ENCODE measurements at places on chromosomes 7 and 10.

GRCh38 chr7:157046681-157047080, 36.2 kb upstream of the MNX1 start:
- DNase-seq, result no peak

GRCh38 chr7:51344406-51345138, 28.0 kb upstream of the COBL start:
- DNase-seq, result no peak

DNA sequence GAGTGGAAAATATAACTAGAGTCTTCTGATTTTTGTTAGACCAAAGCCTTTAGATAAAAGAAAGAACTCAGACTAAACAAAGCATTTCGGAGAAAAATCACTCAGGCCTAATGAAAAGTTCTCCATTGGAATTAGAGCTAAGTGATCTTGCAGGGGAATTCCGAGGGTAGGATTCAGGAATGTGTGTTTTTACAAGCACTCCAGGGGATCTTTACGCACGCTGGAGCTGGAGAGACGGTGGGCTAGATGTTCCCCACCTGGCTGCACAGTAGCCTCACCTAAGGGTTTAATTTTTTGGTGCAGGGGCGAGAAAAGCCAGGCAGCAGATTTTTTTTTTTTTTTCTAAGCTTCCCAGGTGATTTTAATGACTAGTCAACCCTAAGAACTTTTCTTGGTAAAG, 7.9 kb upstream of the PAPSS2 start:
- no peak for DNase-seq

DNA sequence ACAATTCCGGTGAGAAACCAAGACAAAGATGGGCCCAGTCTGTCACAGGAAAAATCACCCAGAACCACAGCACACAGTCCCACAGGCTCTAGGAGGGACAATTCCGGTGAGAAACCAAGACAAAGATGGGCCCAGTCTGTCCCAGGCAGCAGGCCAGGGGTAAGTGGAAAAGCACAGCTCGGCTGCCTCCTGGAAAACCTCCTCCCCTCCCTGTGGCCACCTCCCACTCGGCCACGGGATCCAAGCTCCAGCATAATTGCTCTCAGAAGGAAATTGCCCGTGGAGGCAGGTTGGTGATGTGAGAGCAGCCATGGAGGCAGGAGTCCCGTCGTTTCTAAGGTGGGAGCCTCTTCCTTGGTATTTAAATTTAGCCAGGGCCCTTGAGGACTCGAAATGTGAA, 95.7 kb downstream of the PLXNA4 start:
- DNase-seq, result no peak

DNA sequence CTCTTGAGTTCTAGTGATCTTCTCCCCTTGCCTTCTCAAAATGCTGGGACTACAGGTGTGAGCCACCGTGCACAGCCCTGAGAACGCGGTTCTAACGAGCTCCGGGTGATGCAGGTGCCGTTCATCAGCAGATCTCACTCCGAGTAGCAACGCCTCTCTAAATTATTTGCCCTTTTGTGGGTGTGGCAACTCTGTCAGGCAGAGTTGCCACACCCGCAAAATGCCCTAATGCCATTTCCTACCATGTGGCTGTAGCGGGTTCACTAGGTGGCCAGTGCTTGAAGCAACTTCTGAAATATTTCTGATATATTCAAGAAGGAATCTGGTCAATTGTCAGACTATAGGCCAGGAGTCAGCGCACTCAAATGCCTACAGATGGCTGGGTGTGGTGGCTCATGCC, 62.9 kb upstream of the NMT2 start:
- DNase-seq, result no peak

DNA sequence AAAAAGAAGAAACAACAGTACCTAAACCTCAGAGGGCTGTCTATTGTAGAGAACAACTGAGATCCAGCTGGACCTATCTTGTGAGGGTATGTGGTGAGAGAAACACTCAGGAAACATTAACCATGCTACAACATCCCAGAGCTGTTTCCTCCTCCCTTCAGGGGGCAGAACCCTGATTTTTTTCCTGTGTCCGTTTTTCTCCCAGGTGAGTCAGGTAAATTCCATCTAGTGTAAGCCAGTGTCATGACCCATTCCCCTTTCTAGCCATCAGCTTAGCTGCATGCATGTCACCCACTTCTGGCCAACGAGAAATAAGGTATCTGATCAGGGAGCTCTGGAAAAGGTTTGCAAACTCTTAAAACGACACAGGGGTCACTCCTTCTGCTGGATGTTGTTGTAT, 103.8 kb downstream of the DNMBP start:
- DNase-seq, result no peak

DNA sequence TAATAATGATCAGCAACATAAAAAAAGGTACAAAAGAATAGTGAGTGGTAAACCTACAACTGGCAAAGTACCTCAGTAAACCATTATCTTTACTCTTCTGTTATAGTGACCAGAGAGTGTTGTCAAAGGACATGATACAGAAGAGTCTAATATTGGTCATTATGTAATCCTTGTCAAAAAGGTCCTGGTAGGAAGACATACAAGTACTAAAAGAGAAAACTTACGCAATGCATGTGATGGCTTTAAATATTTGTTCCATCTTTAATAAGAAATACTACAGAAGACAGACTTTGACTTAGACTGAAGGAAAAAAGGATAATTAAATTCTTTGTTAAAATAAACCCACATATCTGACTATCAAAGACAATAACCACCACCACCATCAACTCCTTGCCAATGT, 6.5 kb downstream of the DOCK4 start:
- no peak for DNase-seq

- DNase-seq, result no peak
Observed at GRCh38 chr10:124593431-124593985, 131.9 kb downstream of the LHPP start.

DNA sequence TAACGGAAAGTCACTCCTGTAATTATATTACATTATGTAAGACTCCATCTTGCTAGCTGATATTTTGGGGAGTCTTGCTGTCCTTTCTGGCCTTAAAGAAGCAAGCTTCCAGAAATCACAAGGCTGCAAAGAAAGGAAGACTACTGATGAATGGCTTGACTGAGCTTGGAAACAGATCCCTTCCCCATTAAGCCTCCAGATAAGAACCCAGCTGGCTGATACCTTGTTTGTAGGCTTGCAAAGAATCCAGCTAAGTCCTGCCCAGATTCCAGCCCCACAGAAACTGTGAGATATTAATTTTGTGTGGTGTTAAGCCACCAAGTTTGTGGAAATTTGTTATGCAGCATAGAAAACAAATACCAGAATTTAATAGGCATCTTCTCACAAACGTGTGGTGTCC, 49.9 kb upstream of the TMEM106B start:
- no peak for DNase-seq

DNA sequence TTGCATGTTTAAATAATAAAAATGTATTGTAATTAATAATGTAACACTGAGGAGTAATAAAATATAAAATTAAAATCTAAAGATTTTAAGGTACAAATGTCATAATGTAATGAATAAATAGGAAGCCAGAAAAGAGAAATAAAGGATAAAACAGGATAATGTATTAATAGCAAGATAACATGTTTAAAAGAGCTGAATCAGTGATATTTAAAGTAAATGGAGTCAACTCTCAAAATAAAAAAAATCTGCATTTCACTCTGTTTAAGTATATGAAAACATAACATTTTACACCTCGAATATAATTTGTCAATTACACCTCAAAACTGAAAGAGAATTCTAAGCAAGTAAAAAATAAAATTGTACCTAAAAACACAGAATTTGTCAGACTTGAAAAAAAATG, 44.1 kb downstream of the GRM3 start:
- DNase-seq, result no peak

DNA sequence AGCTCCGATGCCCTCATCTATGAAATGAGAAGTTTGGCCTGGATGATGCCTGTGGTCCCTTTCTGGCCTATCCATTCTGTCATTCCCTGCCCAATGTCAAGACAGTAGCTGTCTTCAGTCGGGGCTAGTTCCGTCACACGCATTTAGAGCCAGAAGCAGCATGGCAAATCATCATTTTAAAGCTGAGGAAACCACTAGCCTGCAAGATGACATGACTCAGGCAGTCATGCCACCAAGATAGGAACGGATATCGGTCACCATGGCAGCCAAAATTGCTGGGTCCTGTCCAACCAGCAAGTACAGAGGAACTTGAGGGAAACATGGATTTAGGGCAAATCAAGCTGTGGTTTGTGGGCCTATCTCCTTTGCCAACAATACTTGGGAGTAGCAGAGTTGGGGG, 64.5 kb upstream of the MRLN start:
- no peak for DNase-seq

GRCh38 chr7:128215739-128216138, 25.3 kb upstream of the LEP start:
- no peak for DNase-seq

DNA sequence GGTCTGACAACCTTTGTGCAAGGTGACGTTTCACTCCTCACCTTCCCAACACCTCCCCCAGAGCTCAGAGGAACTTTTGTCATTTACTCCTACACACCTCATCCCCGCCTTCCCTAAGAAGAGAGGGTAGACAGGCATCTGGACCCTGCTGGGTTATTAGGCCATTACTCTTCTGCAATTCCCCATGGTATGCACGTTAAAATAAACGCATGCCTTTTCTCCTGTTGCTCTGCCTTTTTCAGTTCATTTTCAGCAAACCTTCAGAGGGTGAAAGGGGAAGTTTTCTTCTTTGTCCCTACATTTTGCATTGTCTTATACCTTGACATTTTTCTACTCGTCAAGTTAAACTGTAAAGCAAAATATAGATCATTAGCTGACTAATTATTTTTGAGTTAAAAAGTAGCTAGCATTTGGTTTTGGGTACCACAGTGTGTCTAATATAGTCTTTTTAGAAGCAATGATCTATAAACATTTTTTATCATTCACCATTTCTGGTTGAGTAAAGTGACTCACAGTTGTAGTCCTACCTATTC, 10.5 kb upstream of the EDRF1 start:
- DNase-seq, result no peak

DNA sequence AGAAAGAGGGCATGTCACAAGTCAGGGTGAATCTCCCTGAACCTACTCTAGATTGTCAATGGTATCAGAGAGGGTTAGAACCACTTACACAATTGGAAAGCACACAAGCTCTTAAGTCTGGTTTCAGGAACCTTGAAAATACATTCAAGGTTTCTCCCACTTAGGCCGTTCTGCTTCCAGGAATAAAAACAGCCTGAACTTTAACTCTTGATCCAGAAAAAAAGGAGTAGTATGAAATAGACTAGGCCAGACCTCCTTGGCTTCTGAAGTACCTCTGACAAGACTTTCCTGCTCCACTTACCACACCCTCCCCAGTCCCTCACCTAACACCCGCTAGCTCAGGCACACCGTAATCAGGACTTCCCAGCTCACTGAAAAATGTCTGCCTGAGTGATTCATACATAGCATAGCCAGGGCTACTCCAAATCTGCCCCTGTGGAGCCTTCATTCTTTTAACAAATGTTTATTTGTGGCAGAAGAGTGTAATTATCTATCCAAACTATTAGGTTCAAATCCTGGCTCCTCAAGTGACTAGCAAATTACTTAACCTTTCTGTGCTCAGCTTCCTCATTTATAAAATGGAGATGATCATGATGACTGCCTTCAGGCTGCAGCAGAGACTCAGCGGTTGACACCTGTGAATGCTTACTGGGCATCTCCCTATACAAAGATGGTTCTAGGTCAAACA, 30.3 kb upstream of the IL6 start:
- no peak for DNase-seq

- no peak for DNase-seq
Observed at GRCh38 chr7:129779602-129780256, 168.2 kb downstream of the NRF1 start.

DNA sequence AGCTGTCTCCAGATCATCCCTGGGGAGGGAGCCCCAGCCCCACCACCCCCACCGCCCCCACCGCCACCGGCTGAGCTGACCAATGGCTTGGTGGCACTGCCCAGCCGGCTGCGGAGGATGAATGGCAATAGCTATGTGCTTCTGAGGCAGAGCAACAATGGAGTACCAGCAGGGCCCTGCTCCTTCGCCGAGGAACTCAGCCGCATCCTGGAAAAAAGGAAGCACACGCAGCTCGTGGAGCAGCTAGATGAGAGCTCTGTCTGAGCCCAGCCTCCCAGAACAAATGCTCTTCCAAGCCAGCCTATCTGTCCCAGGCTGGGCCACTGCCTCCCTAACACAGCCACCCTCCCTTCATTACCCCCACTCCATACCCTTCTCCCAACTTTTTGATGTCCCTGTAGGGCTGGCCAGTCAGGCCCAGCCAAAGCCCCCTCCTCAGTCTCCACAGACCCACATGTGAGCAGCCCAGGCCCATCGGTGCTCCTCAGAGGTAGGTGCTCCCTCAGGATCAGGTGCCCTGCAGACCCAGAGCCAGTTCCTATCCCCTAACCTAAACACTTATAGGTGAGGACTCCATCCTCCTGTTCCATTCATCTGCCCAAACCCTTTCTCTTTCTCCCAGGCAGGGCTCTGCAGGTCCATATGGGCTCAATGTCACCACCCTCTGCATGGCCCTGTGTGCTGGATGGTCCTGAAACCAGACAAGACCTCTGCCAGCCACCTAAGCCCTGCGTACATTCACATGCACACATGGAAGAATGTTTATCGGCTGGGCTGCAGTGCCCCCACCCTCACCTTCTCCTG, 3.2 kb downstream of the MRPL43 start:
- no peak for DNase-seq

DNA sequence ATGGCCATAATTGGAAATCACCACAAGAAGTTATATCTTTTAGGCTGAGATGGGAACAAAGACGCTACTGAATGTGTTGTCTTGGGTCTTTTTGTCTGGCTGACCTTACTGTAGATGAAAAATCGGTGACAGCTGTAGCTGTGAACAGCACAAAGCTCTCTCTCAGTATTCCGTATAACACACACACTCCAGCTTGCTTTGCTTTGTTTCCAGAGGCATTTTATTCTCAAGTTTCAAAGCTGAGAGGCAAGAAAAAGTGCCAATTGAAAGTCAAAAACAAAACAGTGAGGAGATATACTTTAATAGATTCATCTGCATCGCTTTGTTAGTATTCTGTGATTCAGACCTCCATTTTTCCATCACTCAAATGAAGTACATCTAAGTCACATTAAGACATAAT, 39.6 kb upstream of the CABCOCO1 start:
- no peak for DNase-seq

Data from activated gamma-delta T cell treated with Interleukin-2 at 50 U/mL for 16 hours (primary cell).